ENCODE measurements at places on chromosomes 4 and X. TPM values are rescaled to one million over a fixed set of nuclear protein-coding genes. Genes with fewer than 3 reads are reported as not detected.

BGN gene
- 479 TPM for total RNA-seq

DNA sequence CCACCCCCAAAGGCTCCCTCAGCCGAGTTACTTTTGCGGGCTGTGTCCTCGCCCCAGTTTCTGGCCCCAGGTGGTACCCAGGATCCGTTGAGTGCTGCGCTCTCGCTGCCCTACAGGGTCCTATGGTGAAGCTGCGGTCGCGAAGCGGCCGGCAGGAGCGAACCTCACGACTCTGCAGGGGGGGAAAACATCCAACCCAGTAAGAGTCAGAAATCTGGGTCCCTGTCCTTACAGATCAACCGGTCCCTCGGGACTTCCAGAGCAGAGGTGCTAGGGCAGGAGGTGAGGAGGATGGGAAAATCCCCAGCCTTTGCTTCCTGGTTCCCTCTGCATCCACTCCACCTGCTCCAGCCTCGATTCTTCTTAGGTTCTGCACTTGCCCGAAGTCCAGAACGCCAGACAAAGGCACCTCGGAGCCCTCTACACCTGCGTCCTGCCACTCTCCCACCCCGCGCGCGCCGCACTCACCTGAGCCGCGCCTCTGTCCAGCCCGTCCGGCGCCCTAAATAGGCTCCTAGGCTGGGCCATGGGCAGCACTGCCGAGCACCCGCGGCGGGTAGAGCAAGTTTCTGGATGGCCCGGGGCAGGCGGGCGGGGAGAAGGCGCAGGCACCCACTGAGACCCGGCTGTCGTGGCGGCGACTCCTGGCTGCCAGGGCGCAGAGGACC lies at the start of gene HS3ST1:
Gene HS3ST1 (minus strand): TSS at position 664 of the 668 bp plus-strand sequence. CDS start 28,889 bp downstream, outside the sequence.
- no peak for DNase-seq

- DNase-seq, result peak; percentile 99
Measured at GRCh38 chrX:386768-387575, at the start of gene PPP2R3B. PPP2R3B (minus strand) TSS chrX:386907; CDS start chrX:386691, 216 bp downstream.

L1CAM gene
- not detected for total RNA-seq

RAB40A gene
- total RNA-seq, result 0.58 TPM

DNA sequence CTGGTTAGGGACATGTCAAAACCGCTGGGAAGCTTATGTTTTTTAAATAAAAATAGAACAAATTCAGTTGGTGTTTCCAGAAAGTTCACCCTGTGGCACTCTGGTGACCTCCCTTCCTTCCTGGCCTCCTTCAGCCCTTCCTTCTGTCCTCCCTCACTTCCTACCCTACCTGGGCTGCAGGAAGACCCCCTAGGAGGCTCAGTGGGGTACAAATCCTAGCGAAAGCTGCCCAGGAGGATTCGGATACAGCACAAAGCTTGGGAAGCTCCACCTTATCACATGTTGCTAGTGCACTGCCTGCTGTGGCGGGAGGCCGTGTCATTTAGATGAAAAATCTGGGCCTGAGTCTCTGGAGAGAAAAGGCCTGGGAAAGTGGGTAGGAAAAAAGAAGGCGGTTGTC lies 60.5 kb downstream of the FHDC1 start:
- no peak for DNase-seq

CXCL1 gene
- 20.0 TPM for total RNA-seq

DNA sequence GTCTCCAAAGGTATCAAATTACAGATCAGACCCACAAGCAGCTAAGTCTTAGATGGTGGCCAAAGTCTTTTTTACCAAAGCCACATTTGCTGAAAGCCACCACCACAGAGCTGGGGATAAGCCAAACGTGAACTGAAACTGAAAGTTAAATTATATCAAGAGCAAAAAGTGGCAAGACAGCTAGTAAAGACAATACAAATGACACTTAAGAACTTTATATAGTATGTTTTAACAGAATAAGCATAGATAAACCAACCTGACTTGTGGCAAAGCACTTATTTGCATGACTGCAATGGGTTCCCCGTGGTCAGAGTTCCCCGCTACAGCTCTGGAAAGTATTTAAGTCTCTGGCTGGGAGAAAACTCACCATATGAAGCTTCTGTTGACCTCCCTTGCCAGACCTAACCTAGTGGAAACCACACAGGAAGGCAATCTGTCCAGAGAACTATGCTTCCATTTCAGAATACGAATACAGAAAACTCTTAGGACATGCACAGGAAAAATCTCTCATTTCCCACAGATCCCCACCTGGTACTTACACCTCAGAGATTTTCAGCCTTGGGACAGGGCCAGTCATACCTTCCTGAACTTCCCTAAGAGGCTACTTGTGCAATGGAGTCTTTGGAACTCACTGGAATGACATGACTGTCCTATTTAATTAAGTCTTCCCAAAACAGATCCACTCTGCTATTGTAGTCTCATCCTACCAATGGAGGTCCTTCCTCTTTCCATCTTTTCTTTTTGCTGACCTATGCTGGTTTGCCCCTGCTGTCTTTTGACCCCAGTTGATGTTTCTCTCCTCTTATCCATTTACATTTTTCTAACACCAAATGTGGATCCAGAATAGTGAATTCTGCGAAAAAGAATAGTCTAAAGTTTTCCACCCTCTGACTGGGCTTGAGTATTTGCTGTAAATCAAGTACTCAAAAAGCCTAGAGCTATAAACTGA lies 225.1 kb downstream of the NR3C2 start:
- peak; percentile 20 for DNase-seq

TMEM271 gene
- total RNA-seq, result not detected

C4orf50 gene
- not detected for total RNA-seq

DNA sequence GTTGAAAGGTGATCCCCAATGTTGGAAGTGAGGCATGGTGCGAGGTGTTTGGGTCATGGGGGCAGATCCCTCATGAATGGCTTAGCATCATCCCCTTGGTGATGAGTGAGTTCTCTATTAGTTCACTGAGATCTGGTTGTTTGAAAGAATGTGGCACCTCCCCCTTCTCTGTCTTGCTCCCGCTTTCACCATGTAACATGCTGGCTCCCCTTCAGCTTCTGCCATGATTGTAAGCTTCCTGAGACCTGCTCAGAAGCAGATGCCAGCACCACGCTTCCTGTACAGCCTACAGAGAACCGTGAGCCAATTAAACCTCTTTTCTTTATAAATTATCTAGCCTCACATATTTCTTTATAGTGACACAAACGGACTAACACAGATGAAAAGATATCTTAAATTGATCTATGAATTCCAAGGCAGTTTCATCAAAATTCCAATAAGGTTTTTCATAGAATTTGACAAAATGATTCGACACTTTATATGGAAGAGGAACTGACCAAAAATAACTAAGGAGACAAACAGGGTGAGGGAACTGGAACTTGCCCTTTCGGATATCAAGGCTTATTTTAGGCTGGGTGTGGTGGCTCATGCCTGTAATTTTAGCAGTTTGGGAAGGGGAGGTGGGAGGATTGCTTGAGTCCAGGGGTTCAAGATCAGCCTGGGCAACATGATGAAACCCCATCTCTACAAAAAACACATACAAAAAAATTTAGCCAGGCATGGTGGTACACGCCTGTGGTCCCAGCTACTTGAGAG lies 56.9 kb upstream of the OGT start:
- DNase-seq, result no peak

TSPAN6 gene
- 44.6 TPM for total RNA-seq

F8A2 gene
- not detected for total RNA-seq

INPP4B gene
- total RNA-seq, result 2.8 TPM

DNA sequence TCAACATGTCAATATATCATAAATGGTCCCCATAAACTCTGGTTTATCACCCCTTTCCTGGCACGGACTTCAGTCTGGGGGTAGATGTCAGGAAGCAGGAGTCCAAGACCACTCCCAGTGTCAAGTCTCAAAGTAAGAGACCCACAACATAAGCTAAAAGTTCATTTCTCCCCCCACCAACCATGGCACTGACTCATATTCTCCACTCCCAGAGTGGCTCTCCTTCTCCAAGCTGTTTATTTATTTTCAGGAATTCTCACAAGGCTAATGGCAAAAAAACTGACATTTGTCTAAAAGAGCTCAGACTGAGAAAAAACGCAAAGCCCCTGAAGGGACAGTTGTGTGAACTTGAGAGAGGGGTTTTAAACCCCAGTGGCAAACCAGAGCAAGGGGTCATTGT lies 217.0 kb downstream of the RAB28 start:
- DNase-seq, result no peak

DNA sequence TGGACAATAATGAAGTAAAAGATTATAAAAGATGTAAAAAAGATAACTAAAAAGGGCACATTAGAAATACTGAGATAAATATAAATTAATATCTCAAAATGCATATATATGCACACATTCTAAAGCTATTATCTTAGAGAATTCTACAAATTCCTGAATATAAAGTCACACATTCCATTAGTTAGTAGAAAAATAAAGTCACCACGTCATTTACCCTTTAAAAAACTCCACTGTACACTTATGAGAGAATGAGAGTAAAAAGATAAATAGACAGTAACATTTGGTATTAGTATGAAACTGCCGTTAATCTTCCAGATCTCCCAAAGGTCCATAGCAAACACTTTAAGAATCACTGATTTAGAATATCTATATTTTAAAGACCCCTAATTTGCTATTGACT lies 67.2 kb upstream of the IL15 start:
- DNase-seq, result peak; percentile 42

DNA sequence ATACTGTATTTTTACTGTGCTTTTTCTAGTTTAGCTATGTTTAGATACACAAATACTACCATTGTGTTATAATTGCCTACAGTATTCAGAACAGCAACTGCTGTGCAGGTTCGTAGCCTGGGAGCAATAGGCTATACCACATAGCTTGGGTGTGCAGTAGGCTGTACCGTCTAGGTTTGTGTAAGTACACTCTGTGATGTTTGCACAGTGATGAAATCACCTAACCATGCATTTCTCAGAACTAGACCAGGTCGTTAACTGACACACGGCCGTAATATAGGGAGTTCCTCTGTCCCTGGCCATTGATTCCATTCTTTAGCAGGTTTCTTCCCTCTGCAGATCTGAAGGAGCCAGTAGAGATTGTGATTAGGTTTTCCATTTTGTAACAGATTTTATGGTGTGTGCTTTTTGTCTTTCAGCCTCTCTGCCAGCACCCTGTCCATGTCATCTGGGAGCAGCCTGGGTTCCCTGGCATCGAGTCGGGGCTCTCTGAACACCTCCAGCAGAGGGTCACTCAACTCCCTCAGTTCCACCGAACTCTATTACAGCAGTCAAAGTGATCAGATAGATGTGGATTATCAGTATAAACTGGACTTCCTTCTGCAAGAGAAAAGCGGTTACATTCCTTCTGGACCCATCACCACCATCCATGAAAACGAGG lies 59.5 kb downstream of the CLDN22 start:
- no peak for DNase-seq

- DNase-seq, result no peak
Measured at GRCh38 chr4:105318486-105318885, 155.4 kb downstream of the PPA2 start.

- DNase-seq, result no peak
Measured at GRCh38 chrX:20656721-20657120, 390.0 kb upstream of the RPS6KA3 start.

DNA sequence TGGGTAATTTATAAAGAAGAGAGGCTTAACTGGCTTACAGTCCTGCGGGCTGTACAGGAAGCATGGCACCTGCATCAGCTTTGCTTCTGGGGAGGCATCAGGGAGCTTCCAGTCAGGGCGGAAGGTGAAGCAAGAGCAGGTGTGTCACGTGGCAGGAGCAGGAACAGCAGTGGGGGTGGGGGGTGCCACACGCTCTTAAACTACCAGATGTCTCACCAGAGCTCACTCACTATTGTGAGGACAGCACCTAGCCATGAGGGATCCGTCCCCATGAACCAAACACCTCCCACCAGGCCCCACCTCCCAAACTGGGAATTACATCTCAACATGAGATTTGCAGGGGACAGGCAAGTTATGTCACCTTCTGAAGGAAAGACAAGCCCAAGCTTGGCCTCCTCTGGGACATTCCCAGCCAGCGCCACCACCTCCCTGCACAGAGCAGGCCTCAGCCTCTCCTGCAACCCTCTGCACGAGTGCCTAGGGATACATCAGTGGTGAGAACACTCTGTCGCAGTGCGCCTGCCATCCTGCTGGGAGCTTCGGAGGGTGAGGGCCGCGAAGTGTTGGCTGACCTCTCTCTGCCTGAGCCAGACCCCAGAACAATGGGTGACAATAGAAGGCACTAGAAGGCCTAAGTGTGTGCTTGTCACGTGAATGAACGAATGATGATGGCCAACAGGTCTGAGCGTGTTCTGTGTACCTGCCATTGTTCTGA lies 244.3 kb downstream of the EVC2 start:
- DNase-seq, result no peak

POU3F4 gene
- not detected for total RNA-seq

DNA sequence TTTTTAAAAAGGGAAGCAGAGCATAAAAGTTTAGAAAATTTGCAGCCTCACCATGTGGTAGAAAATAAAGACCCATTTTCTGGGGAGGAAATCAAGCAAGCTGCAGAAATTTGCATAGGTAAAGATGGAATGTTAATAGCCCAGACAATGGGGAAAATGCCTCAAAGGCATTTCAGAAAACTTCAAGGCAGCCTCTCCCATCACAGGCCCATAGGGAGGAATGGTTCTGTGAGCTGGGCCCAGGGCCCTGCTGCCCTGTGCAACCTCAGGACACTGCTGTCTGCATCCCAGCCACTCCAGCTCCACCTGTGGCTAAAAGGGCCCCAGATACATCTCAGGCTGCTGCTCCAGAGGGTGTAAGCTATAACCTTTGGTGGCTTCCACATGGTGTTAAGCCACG lies 137.9 kb downstream of the INPP4B start:
- no peak for DNase-seq

CLGN gene
- total RNA-seq, result 1.00 TPM

GRCh38 chr4:16665942-16666551 lies 232.4 kb downstream of the LDB2 start:
- DNase-seq, result no peak

GRCh38 chr4:183541010-183541751 lies 36.3 kb downstream of the ING2 start:
- no peak for DNase-seq

GRCh38 chr4:39154009-39154408 lies 28.3 kb upstream of the WDR19 start:
- DNase-seq, result no peak

DNA sequence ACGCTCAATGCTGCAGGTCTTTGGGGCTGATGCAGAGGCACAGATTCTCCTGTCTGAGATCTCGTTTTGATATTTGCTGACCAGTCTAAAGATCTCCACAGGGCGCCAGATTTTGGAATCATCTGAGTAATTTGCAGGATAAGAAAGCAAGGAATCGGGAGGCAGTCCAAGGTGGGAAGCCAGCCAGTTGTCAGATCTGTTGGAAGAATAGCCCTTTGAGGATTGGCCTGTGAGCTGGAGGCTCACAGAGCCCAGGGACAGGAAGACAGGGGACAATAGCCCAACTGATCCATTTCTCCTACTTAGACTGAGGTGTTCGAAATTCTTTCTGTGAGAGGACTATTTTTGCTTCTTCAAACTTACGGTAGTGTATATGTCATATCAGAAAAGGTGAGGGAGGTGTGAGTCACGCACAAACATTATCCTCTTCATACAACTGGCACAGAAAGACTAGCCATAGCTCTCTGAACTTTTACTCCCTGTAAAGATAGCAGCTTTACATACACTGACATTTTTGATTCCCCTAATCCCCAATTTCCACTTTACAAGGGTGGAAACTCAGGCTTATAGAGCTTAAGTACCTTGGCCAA lies 8.8 kb downstream of the DIPK2B start:
- DNase-seq, result no peak
